Fibroblast of skin of back (primary cell): ENCODE measurements at places on chromosomes 7 and 10.

DNA sequence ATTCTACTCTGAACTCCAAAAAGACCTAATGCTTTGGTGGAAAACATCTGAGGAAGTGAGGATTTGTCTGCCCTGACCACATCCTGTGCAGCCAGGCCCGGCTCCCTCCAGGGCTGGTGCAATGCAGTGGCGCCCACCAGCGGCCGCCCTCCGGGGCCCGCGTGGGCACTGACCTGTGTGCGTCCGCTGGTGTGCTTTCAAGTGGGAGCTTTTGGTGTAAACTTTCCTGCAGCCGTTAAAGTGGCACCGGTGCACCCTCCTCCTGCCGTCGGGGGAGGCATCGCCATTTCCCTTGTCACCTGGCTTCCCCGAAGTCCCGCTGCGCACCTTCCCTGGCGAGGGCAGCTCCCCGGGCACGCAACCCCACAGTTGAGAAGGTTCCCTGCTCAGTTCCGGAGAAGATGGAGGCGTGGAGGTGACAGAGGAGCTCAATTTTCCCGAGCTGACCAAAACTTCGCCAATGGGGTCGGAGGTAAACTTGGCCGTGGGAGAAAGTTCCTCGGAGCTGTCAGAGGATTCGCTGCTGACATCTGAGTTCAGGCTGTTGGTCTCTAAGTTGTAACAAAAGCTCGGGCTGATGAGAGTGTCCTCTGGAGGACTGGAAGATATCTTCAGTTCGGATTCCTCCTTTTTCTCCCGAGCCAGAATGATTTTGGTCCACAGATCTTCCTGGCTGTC, 3.4 kb downstream of the KLF6 start:
- peak; percentile 74 for DNase-seq

DNA sequence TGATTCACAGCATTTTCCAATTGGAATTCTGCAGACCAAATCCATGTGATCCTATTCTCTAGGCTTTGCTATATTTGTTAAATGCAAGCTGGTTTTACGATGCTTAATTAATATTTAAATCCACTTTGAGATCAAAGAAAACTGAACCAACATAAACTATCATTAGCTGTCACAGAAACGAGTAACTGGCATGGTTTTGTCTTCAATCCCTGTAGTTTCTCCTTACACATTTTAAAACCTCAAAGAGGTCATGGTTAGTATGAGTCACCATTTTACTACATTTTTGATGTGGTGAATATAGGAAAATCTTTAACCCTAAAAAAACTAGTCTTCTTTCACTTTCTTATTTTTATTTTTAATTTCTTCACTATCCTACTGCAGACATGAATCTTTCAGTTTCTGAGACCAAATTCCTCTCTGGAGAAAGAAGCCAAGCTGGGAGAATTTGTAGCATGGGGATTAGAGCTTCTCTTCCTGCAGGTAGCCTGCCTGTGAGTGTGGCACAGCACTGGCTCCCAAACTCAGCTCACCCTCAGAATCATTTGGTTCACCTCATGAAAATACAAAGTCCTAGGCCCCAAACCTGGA, 8.7 kb upstream of the LIPM start:
- peak; percentile 60 for DNase-seq

GRCh38 chr10:90999512-91000172, 78.8 kb upstream of the ANKRD1 start:
- DNase-seq: no peak

- DNase-seq: peak; percentile 69
Observed at GRCh38 chr7:85102813-85103350, 84.0 kb downstream of the SEMA3D start.

DNA sequence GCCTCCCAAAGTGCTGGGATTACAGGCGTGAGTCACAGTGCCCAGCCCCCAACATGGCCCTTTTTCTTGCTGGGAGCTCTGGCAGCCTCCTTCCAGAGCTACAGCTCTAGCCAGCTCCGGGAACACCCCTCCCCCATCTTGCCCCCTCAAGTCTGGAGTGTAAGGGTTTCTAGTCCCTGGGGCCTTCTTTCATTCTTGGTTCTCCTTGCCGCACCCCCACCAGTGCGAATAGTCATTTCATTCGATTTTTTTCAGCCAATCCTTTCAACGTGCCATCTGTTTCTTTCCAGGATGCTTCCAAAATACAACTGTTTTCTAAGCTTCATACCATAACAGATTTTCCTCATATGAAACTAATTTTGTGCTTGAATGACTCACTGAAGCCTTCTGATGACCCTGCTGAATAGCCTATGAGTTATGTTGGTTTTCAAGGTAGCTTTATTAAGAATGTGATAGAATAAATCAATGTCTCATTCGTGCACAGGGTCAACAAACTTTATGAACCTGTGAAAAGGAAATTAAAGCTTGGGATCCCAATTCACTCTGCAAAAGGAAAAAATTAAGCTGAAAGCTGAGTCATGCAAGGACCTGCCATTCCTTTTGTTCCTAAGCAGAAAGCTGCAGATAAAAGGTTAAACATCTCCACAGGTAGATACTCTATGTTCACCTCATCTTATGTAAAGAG, 38.6 kb downstream of the CDC14C start:
- peak; percentile 33 for DNase-seq

GRCh38 chr7:2143981-2144595, 88.7 kb downstream of the MAD1L1 start:
- no peak for DNase-seq

- DNase-seq: peak; percentile 89
Observed at GRCh38 chr10:111297351-111297848, 220.6 kb downstream of the ADRA2A start.
